GM23338 (cell line): ENCODE measurements at places on chromosomes 4 and X.

DNA sequence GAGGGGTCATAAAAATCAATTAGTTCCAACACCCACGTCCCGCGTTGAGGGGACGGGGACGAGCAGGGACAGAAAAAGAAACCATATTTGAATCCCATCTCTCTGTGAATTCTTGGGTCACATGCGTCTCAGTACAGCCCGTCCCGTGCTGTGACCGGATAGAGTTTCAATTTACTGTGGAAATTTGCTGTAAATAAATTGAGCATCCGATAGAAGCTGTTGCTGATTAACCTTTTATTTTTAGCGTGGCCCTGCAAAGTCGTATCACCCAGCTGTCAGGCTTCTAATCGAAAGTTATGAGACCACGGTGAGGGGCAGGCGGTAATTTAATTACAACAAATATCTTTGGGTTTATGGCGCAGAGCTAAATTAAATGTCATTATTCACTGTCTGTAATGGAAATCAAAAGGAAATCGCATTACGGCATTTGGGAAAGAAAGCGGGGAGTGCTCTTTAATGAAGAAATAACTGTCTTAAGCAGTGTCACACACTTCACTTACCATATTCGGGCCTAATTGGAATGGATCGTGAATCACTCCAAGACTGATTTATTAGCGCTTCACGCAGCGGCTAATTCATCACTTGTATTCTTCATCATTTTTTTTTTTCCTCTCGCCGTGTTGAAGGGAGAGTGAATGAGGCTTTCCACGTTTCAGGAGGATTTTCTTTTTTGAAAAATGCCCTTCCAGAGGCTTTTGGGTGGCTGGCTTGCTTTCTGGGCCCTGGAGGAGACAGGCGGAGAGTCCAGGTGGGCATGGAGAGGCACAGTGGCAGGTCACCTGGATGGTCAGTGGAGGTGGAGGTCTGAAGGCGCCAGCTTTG lies 7.3 kb downstream of the SHOX start:
- no peak for DNase-seq

GRCh38 chr4:142383800-142384470 lies 462.2 kb downstream of the INPP4B start:
- no peak for DNase-seq

DNA sequence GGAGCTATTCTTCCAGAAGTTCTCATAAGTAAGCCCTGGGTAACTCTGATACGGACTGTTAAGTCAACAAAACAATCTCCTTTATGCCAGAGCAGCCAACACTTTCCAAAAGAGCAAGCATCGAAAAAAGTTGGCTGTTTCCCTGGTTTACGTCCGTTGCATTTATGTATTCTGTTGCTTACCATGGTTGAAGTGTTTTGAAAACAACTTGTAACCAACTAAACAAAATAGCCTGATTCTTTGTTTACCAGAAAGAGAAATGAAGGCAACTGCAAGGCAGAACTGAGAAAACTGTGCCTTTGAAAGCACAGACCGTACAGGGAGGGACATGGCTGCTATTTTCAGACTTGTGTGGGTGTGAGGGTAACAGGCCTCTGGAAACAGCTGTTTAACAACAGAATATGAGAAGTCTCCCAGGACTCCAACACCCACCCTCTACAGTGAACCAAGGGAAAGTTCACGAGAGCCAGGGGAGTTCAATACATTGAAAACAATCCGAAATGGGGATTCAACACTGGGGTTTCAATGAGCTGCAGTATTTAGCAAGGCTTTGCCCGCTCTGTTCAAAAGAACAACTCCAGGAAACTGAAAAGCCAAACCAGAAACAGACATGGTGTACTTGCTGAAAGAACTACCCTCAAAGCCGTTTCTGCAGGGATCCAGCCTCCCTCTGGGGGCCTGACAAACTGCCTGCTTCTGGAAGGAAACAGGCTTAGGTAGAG lies 95.8 kb upstream of the EGFL6 start:
- DNase-seq: no peak

DNA sequence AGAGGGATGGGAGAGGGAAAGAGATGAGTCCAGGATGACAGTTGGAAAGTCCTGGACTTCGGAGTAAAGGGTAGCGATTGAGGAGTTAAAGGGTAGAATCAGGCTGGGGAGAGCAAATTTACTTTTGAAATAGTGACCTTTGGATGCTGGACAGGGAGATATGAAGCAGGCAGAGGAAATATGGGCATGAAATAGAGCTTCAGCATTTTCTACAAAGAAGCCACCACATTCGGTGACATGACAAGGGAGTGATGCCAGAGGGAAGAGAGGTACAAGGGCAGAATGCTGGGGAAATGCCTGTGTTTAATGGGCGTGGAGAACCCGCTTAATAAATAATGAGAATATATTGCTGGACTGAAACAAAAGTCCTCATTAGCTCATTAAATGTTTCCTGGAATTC lies 92.7 kb downstream of the TBL1X start:
- no peak for DNase-seq

DNA sequence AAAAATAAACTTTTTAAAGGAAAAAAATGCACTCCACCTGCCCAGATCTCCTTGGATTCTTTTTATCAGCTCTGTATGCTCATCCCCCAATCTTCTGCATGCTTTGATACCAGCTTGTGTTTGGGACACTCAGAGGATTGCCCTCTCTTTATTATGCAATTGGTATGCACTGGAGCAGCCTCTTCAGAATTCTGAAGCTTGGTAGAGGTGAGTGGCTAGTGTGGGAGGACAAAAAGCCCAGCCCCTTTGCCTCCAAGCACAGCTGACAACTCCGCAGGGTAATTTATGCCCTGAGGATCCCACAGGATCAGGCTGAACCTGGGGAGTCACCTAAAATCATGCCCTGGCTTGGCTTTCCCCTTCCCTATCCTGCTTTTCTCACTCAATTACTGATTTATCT lies 16.7 kb downstream of the IL21 start:
- DNase-seq: peak; percentile 23
